CD4-positive, alpha-beta T cell treated with Interleukin-4 for 1 hour (primary cell): ENCODE measurements at places on chromosomes 3 and 15.
A peak's percentile ranks its signal among the peaks of the same experiment; 100 is the strongest.

DNA sequence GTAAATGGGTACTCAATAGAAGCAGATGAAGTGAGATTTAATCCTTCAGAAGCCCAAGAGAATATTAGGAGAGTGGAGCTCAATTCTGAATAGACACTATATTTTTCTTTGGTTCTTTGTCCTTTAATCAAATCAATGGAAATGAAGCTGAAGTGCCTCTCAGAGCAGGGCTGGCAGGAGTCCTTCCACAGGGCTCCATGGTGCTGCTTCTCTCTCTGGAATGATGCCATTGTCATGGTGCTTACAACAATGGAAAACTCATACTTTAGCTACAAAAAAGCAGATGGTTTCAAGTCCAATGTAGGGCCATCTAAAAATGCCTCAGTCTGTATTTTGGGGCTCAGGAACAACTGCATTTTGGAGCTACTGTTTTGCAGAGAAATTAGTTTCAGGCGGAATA lies 125.1 kb downstream of the SNRK start:
- no peak for DNase-seq

DNA sequence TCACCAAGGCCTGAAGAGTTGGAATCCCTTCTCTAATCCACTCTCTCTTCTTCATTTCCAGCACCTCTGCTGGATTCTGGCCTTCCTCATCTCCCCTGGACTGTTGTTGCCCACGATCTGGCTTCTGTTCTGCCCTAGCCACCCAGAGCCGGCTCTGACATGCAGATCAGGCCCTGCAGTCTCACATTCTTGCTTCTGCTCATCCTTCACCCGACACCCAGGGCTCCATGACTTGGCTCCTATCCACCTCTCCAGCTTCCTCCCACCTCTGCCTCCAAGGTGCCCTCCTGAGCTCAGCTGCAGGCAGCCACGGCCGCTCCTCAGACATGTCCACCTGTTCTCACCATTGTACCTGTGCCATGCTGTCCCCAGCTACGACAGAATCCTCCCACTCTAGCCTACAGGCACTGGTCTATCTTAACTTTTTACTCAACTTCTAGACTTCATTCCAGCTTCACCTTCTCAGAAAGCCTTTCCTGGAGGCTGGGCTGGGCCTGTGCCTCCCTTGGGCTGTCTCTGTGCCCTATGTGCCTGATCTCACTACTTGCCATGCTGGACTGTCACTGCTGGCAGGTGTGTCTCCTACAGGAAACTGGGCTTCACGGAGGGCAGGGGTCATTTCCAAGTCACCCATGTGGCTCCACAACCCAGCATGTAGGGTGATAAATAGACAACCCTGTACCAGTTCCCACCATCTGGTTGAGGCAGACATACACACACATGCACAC lies 16.0 kb upstream of the TBC1D21 start:
- DNase-seq, result no peak

GRCh38 chr3:118354556-118354955 lies 680.1 kb downstream of the IGSF11 start:
- DNase-seq, result no peak

DNA sequence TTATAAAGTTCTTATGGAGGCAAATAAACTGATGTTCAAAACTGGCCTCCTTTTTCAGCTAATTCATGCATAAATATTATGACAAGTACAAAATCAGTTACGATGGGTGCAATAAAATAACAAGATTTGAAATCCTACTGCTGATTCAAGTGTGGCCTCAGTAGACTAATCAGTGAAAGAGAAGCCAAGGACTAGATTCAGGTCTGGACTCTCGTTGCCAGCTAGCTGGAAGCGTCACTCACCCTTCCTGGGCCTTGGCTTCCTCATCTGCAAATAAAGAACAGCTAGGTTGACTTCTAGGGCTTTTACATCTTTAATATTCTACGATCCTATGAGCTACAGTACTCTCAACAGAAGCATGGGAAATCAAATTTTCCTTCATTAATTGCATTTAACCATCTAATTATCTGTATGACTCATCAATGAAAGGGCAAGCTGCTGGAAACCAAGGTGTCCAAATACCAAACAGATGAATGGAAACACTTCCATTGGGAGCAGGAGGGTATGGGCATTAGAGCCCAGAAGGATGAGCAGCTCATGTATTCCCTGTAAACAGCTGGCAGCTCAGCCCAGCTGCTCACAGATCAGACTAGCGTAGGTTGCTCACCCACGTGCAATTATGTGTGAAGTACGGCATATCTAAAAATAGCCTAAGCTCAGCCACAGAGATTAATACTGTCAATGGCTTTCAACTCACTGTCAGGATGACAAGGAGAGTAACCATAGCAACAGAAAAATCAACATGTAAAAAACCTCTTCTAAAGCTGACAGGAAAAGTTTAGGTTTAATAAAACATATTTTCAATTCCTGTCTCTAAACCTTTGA lies 294.8 kb downstream of the PLCL2 start:
- peak; percentile 66 for DNase-seq

DNA sequence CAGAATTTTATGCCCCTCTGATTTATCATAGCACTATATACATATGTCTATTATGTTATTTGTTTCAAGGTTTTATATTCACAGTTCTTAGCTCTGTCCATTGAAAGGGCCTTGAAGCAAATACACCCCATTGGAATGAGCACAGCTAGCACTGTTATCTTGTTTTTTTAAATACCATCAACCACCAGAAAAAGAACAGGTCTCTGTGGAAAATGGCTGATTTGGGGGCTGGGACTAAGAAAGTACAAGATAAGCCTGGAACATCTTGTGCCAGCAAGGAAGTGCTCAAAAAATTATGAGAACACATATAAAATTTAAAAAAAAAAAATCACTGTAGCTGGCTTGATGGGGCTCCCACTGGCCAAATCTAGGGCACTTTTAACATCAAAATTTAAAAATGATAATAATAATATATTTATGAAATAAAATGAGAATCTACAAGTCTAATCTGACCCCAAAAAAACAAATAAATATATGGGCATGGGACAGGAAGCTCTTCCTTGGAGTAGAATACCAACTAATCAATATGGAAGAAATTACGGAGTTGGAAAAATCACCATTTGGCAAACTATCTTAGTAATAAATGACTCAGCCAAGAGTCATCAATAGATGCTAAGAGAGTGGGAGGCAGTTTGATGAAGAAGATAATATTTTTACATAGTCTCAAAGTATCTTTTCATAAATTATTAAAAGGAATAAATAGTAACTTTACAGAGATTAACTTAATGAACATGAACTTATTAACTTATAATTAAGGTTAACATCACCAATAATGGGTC lies 20.5 kb downstream of the IFT80 start:
- no peak for DNase-seq

DNA sequence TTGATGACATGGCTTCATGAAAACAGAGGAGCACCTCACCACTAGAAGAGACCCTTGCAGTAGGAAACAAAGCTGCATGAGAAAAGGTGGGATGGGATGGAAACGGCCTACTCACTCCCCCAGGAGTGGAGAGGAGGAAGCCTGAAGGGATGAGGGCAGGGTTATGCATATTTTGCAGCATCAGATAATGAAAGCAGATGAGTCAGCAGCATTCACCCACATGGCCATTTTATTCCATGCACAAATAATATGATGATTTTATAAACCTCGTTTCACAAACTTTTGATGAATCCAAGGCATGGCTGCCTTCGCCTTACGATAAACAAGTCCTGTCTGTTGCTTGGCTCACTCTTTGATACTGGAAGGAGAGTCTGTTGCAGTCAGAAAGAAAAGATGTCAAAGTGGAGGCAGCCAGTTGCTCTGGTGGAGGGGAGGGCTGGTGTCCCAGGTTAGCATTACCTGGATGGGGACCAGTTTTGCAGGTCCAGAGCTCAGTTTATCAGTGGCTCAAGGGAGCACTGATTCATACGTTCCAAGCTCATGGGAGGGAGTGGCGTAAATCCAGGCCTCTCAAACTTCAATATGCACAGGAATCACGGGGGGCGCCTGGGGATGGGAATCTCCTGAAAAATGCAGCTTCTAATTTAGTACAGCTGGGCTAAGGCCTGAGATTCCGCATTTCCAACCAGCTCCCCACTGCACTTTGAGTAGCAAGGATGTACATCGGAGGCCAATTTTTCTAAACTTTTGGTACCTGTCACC lies 9.2 kb upstream of the EHD4 start:
- DNase-seq, result no peak

DNA sequence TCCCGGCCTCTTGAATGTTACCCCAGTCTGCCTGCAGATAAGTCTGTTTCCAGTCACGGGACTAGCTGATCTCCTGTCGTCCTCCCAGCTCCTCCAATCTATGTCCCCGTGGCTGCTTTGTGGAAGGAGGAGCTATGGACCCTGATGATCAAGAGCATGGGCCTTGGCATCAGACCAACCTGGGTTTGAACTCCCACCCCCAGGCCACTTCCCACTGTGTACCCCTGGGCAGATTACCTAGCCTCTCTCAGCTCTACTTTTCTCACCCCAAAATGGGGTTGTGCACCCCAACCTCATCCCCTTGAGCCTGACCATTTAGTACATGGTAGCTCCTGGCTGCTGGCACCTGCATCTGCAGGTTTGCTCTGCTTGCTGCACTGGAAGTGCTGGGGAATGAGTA lies 55.8 kb downstream of the GASK1A start:
- no peak for DNase-seq

- no peak for DNase-seq
These were observed 39.4 kb upstream of the TBL1XR1 start for GRCh38 chr3:177236704-177237103.

- no peak for DNase-seq
These were observed 15.4 kb upstream of the SCAP start for GRCh38 chr3:47491186-47491585.

- no peak for DNase-seq
These were observed 292.3 kb downstream of the TIGIT start for GRCh38 chr3:114586119-114586518.

DNA sequence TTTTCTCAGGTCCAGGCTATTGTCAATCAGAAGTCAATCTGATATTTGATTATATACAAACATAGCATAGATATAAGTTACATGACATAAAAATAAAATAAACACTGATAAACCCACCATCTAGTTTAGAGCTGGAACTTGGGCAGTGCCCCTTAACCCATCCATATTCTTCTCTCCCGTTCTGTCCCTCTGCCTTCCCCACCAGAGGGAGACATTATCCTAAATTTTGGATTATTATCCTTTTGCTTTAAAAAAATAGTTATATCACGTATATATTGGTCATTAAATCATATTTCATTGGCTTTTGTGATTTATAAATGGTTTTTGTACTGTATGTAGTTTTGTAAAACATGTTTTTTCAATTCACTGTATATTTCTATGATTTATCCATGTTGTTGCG lies 107.9 kb downstream of the GMPS start:
- DNase-seq, result no peak

- no peak for DNase-seq
These were observed 203.1 kb upstream of the WNT5A start for GRCh38 chr3:55690177-55690576.

GRCh38 chr15:59298225-59298853 lies 74.3 kb downstream of the MYO1E start:
- peak; percentile 42 for DNase-seq

GRCh38 chr15:47791161-47791560 lies 73.9 kb downstream of the SEMA6D start:
- DNase-seq, result no peak

- peak; percentile 27 for DNase-seq
These were observed 27.5 kb upstream of the CFAP161 start for GRCh38 chr15:81106560-81106959.

GRCh38 chr3:171001957-171002694 lies 24.4 kb downstream of the SLC2A2 start:
- no peak for DNase-seq

DNA sequence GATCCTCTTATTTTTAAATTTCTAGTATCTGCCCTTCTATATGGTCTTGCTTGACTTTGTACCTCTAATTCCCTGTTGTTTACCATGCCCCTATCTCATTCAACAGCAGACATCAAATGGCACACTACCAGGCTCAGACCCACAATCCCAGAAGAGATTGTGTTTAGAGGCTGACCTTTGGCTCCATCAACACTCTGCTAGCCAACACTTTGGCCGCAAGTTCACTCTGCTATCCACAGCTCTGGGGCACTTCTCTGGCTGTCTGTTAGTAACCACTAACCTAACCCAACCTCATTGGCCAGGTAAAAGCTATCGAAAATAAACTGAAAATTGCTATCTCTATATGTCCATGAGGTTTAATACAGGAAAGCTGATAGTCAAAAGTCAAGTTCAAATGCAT lies 646.0 kb upstream of the CCDC54 start:
- no peak for DNase-seq

GRCh38 chr15:88604381-88605188 lies 16.6 kb upstream of the AEN start:
- DNase-seq, result no peak

DNA sequence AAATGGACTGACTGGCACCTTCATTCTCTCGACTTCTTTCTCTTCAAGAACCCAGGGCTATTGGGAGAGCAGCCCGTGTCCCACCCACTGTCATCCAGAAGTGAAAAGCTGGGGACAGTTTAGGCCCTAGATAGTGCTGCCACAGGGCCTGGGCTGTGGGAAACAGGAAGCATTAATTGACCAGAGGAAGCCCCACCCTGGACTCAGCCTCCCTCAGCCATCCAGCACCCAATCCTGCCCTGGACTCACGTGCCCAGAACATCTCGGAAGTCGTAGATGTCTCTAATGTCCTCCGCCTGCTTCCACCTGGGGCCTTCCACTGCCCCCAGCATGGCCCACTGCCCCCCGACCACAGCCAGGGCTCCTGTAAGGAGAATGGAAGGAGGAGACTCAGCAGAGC lies 2.3 kb downstream of the CAMK1 start:
- DNase-seq, result no peak
